Effector memory CD4-positive, alpha-beta T cell (primary cell): ENCODE measurements at places on chromosomes 7 and 10.

- DNase-seq = no peak
Observed at GRCh38 chr10:20200758-20201157, 384.5 kb downstream of the PLXDC2 start.

DNA sequence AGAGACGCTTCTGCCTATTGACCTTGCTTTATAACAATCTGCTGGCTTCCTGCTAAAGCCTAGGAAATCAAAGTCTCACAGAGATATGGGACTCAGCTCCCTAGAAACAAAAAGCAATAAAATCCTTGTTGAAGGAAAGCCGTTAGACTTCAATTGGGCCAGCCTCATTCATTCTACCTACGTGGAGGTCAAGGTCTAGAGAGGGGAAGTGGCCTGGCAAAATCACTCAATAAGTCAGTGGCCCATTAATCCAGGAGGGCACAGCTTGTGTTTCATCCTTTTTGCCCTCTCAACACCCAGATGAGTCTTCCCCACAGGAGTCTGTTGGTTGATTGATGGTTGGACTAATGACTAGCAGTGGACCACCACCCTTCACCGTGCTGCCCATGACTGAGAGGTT is 40.5 kb upstream of the ACSL5 start:
- no peak for DNase-seq

DNA sequence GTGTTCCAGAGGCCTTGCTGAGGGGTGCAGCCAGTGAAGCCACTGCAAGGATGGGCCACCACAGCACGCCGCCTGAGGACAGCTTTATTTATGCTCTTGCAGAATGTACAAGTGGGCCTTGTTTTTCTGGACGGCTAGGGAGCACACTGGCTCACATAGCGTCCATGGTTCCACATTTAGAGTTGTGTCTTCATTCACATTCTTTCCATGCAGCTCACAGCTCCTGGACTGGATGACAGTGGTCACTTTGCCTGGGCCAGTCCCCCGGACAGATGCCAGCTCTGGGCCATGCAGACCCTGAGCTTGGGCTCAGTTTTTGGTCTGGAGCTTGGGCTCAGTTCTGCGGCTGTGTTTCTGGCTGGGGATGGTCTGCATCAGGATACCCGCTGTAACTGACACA is 2.6 kb upstream of the C10orf71 start:
- DNase-seq = no peak

- DNase-seq = no peak
Observed at GRCh38 chr7:115812794-115813193, 217.8 kb downstream of the TFEC start.

DNA sequence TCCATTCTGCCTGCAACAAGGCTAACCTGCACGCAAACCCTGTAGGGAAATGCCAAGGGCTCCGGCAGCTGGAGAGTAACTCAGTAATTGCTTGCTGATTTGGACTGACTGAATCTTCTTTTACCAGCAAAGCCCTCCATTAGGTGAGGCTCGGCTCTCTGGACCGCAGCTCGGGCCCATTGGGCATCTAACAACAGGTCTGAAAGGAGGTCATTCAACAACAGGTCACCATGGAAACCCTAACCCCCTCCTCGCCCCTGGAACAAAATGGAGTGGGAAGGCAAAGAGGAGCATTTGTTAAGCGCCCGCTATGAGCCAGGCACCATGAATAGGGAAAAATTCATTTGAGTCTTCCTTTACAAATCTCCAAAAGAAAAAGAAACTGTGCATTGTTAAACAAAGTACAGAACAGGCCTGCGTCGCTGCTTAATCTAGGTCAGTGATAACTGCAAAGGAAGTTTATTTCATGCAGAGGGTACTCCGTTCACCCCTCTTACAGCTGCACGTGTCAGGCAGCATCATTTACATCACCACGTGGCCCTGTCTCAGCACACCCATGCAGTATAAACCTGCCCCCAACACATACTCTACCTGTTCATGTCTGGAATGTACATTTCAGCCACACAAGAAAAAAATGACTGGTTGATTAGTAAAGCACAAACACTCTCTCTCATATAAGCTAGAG is 248.8 kb upstream of the NEBL start:
- no peak for DNase-seq

- no peak for DNase-seq
Observed at GRCh38 chr10:103166523-103166922, 26.5 kb downstream of the NT5C2 start.
